Endothelial cell (in vitro differentiated cells): ENCODE measurements at places on chromosomes 4 and X.

DNA sequence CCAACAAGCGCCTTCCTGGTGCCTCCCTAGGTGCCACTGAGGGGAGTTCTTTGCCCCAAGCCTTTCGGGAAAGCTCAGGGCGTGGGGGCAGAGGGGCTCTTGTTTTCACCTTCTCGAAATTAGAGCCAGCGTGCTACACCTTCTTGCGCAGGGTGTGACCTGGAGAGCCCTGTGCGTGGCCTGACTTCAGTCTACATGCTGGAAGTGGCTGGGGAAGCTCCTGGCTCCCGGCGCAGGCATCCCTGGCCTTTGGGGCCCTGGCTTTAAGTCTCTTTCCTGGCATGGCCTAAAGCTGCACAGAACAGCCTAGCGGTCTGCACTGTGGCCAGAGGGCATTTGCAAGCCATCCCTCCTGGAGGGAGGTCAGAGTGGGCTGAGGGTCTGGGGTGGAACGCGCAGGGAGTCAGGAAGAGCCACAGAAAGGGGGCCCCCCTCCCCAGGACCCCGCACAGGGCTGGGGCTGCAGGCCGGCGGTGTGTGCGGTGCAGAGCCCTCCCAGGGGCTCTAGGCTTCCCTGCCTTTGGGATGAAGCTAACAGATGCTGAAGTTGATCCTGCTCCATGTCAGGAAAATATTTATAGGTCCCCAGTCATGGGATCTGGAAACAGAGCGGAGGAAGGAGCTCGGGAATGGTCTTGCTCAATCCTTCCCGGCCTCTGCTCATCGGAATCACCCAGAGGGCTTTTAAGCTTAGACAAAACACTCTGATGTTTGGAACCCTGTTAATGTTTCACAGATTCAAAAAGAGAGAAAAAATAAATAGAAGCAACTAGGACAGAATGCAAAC, 781 bp upstream of the SPON2 start:
- no peak for DNase-seq

GRCh38 chr4:123977641-123978081, 581.1 kb downstream of the SPRY1 start:
- DNase-seq = no peak

DNA sequence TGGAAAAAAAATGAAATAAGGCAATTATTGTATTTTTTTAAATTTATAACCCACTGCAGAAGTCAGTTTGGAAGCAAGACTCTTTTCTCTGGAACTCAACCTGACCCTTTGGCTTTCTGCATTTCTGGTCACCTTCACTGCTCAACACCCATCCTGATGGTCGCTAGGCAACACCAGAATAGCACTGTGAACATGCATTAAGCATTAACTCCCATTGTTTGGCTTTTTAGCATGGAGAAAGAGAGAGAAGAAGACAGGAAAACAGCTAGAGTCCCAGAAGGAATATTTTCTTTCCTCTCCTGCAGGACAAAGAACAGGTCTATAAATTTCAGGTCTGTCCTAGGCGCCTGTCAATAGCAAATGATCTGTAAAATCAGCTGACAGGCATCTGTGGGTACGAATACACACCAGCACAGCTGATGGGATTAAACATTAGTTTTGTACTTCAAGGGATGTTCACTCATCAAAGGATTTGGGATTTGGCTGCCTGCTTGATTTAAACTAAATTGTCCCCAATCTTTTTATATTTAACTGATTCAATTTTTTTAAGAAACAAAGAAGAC, 137.2 kb upstream of the ETNPPL start:
- DNase-seq = no peak

GRCh38 chr4:56099378-56099786, 150.6 kb downstream of the CEP135 start:
- no peak for DNase-seq

GRCh38 chr4:93825551-93826216, 2.9 kb upstream of the ATOH1 start:
- DNase-seq = no peak

DNA sequence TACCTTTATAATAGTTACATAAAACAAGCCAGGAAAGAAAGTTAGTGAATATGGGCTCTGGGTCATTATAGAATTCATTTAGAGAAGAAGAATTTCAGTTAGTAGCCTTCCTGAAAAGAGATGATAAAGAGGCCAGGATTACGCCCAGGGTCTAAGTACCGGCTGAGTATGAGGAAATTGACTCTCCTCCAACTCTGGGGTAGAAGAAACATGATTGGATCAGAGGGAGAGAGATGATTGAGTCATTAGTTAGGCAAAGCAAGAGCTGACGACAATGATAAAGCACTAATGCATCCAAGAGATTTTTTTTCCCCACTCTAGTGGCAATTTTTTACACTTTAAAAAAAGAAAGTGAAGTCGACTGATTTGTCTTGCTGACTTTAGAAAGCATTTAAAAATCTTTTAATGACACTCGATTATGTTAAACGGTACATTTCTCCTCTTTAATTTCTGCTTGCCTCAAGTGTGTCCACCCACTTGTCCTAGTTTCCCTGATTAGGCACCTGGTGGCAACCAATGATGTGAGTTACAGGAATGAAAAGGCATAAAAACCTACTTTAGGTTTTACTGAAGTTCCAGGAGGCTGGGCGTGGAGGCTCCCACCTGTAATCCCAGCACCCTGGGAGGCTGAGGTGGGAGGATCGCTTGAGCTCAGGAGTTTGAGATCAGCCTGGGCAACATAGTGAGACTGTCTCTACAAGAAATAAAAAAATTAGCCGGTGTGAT, 37.3 kb upstream of the IGFBP7 start:
- no peak for DNase-seq

DNA sequence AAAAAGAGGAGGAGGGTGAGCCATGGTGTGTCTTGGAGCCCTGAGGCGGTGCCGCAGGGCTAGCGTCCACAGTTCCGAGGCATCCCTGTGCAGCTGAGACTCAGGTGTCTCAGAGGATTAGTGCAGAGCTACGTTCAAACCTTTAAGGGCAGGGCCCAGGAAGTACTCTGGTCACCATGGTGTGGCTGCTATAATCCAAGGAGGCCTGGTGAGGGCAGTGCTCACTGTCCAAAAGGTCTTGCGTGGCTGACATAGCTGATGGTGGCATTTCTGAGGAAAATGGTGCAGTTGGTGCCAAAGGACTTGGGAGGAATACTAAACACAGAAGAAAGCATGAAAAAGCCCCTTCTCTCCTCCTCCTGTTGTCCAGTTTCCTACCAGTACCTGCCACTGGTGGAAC, 146.9 kb downstream of the DCHS2 start:
- no peak for DNase-seq

DNA sequence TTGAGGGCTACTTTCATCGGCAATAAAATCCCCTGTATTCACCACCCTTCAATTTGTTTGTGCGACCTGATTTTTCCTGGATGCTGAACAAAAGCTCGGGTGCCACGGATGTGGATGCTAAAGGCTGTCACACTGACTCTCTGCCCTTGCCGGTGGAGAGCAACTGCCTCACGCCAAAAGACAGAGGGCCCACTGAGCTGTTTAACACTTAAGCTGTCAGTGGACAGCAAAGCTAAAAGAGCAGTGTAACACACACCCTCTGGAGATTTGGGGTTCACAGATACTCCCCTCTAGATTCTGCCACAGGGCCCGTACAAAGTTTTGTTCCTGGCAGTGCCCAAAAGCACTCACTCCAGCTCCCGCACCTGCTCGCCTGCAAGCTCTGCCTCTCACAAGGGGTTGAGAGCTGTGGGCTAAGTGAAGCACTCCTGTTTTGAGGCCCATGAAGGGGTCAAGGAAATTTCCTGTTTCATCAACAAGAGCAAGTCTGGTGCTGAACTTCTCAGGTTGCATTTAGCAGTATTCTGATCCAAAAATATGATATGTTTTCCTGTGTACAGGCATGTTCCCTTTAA, 1571.9 kb downstream of the ADGRL3 start:
- DNase-seq = no peak

GRCh38 chr4:125703443-125703842, 388.7 kb downstream of the FAT4 start:
- DNase-seq = no peak

DNA sequence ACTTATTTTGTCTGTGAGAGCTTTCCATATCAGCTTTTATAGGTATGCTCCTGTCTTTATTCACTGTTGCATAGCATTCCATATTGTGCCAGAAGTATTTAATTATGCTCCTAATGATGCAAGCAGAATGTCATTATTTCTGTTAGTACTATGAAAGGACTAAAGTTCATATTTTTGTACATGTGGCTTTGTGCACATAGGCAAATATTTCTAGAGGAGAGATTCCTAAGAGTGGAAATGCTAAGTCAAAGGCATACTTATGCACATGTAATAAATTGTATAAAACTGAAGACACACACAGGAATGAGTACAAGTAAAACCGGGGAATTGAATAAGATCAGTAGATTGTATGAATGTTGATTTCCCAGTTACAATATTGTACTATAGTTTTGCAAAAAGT, 1.9 kb upstream of the ASB9 start:
- no peak for DNase-seq

DNA sequence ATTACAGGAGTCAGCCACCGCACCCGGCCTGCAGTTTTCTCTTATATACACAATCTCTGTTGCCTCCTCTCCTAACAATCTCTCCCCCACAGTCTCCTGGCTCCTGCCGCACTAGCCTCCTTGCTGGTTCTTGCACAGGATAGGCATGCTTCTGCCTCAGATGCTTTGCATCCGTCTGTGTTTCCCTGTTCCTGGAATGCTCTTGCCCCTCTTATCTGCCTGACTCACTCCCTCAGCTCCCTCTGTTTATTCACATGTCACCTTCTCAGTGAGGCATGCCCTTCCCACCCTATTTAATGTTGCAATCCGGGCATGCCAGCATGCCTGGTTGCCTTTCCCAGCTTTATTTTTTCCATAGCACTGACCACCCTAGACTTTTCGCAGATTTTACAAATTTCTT, 161.9 kb downstream of the PHF8 start:
- DNase-seq = no peak

DNA sequence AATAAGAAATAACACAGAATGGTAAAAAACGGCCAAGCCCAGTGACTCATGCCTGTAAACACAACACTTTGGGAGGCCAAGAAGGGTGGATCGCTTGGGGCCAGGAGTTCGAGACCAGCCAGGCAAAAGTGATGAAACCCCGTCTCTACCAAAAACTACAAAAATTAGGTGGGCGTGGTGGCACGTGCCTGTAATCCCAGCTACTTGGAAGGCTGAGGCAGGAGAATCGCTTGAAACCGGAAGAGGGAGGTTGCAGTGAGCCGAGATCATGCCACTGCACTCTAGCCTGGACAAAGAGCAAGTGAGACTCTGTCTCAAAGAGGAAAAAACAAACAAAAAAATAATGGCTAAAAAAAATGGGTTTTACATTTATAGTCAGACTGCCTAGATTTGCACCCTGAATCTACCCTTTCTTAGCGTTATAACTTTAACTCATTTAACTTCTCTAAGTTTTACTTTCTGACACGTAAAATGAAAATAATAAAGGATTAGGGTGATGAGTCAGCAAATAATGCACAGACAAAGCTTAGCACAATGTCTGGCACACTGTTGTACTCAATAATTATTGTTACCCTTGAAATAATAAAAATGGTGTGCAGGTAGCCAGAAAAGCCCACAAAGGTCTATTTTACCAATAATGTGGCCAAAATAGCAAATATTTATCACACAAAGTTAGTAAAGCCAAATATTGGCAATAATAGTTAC, 55.0 kb downstream of the ATP11C start:
- no peak for DNase-seq

DNA sequence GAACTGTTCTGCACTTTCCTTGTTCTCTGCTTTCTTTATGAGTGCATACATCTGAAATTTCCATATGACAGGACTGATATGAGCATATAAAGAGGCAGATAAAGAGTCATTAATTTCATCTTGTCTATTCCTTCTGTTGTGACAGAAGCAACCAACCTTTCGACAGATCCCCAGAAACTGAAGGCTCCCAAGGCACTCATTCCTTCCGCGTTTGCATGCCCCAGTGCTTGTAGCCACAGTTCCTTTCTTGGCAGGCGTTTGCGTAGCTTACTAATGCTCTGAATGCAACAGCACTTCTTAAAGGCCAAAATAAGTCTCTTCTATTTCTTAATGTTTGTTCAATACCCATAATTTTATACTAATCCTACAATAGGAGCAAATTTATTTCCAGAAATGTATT, 94.0 kb upstream of the TBL1X start:
- no peak for DNase-seq

- no peak for DNase-seq
These were observed 40.4 kb downstream of the CPLX1 start for GRCh38 chr4:785332-786073.

DNA sequence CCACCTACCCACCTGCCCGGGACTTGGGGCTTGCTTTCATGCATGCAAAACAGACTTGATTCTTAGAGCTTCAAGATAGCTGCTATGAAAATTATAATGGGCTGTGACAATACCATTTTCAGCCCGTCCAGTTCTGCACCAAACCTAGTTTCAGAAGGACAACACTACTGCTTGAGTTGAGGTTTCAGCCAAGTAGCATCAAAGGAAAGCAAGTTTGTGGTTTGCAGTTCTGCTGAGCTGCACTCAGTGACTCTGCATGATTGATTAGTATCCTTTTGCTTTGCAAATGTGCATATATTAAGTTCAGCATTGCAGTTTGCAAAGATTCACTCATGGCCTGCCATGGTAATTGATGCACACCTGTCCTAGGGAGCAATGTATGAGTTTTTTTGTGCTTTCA, 442.7 kb downstream of the RPA4 start:
- DNase-seq = no peak

DNA sequence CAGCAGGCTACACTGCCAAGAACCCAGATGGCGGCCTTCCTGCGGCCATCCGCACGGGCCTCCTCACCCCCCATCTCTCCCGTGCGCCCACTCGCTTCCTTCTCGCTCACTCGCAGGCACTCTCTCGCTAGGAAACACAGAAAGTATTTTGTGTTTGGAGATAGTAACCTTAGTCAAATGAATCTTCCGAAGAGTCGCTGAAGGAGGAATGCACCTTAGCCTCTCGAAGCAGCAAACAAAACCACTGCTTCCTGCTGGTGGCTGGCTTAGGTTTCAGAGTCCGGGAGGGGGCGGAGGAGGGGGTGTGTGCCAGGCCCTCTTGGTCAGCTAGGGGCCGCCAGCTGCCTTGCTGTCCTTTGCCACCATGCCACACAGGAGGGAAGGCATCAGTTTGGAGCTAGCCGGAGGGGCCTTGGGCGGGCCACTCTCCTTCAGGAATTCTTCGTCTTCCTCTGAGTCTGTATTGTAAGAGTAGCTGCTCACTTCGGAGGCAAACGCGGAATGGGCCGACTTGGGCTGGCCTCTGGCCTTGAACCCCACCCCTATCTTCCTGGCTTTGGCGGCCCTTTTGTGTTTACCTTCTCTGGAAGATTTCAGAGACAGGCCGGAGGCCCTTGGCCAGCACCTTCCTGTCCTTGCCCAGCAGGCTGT, 73.2 kb upstream of the UCP1 start:
- no peak for DNase-seq

DNA sequence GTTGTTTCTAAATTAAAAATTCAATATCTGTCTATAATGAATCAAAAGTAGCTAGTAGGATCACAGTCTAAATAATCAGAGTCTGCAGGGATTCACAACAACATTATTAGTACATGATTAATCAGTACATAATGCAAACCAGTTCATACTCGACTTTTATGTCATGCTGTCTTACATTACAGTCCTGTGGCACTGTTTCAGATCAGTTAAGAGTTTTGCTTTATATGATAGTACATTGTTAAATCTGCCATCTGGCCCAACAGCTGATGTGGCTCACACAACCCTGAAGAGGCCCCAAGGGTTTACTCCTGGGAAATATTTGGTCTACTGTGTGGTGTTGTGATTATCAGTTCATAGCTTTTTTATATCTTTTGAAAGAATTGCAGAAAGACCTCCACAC, 247.1 kb upstream of the ETNPPL start:
- no peak for DNase-seq

GRCh38 chr4:53476232-53477037, 99.0 kb downstream of the FIP1L1 start:
- no peak for DNase-seq
